ENCODE measurements at places on chromosomes 13 and 19. TPM values are rescaled to one million over a fixed set of nuclear protein-coding genes. Genes with fewer than 3 reads are reported as not detected.
A peak's percentile ranks its signal among the peaks of the same experiment; 100 is the strongest.

DNA sequence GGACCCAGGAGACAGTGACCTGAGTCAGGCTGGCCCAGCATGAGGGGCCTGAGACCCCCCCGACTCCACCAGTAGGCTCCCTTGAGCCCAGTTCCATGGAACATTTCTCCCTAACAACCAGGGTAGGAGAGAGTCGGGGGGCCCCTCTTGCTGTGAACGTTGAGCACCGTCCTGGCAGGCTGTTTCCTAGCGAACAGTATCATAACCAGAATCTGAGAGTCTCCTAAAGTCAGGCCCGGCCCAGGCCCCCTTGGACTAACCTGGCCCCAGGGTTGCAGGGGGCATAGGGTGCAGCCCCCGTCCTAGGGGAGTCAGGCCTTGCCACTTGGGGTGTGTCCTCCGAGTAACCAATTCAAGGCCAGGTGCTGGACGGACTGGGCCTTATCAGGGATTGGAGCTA is 13.7 kb downstream of the TMEM150B start:
- peaks cover 13% of the 10 kb centered on the region for H3K36me3 ChIP-seq
- no peaks in the 10 kb centered on the region for H3K4me1 ChIP-seq
- no peaks in the 10 kb centered on the region for H3K27me3 ChIP-seq
- no peak overlapping the region for H3K4me3 ChIP-seq
- DNase-seq: no peak

DNA sequence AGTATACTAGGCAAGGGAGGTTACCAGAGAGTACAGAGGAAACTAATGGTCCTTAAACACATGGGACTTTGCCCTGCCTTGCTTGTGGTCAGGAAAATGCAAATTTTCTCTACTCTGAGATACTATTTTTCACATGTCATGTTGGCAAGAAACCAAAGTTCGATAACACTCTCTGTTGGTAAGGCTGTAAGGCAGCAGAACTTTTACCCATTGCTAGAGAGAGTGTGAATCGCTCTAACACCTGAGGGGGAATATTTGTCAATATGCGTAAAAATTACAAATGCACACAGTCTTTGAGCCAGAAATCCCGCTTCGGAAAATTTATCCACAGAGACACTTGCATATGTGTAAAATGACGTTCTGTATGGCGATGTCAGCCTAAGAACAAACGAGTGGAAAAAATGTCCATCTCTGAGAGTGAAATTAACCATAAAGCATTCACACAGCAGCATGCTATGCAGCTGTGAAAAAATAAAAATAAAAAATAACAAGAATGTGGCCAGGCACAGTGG is 9.5 kb upstream of the RFX1 start:
- H3K27me3 ChIP-seq: no peaks in the 10 kb centered on the region
- no peaks in the 10 kb centered on the region for H3K4me1 ChIP-seq
- no peak for DNase-seq
- H3K36me3 ChIP-seq: no peaks in the 10 kb centered on the region

BCAM gene
- polyA plus RNA-seq: 84.3 TPM

DNA sequence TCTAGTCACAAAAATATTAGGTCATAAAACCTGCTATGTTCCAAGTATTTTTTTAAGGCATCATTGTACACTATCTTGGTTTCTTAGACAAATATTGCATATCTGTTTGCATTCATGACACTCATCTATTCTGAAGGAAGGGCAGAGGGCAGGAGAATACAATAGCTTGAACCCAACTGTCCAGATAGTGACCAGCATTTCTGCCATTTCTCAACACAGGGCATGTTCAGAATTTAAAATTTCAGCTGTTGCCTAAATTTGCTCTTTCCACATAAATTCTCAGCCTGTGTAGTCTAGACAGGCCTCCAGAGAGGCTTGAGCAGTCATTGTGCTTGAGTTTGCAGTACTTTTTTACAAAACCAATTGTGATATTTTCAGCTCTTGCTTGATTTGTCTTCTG is 119.5 kb downstream of the ZAR1L start:
- H3K4me3 ChIP-seq: no peak overlapping the region
- no peak for DNase-seq
- no peaks in the 10 kb centered on the region for H3K4me1 ChIP-seq
- H3K27ac ChIP-seq: no peak overlapping the region

OR1I1 gene
- not detected for polyA plus RNA-seq

- no peak for DNase-seq
- no peak overlapping the region for H3K4me3 ChIP-seq
- H3K4me1 ChIP-seq: peaks cover 13% of the 10 kb centered on the region
- H3K27ac ChIP-seq: no peak overlapping the region
Measured at GRCh38 chr13:98543378-98544103, 33.4 kb downstream of the STK24 start.

GRCh38 chr19:49188626-49189200 is 31.1 kb downstream of the TRPM4 start:
- no peak overlapping the region for H3K27ac ChIP-seq
- H3K4me3 ChIP-seq: no peak overlapping the region
- H3K4me1 ChIP-seq: no peaks in the 10 kb centered on the region
- peak; percentile 62 for DNase-seq

DNA sequence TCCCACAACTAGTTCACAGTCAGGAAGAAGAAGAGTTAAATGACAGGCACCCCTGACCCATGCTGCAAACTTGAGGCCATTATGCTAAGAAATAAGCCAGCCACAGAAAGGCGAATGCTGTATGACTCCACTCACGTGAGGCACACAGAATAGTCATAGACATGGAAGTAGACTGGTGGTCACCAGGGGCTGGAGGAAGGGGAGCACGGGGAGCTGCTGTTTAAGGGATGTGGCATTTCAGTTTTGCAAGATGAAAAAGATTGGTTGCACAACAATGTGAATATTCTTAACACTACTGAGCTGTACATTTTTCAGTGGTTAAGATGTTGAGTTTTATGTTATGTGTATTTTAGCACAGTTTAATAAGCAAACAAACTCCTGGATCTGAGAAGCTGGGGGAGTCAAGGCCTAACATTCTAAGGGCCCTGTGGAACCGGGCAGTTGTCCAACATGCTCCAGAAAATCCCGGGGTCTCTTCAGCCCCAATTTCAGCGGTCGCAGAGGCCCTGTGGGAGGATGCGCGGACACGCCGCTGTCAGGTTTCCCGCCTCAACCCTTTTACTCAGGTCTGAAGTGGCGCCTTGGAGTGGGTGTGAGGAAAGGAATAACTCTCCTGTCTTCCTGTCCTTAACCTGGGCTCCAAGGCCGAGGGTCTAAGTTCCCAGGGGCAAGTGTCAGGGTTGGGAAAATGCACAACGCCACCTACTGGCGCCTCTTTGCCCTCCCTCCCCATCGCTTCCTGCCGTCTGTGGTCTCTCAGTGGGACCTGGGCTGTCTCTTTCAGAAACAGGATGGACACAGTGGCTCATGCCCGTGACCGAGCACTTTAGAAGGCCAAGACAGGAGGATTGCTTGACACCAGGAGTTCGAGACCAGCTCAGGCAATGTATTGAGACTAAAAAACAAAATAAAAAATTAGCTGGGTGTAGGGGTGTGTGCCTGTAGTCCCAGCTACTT is 4.4 kb upstream of the TMEM272 start:
- 0 out of 2 replicates have a peak, but pooled peaks cover 2% of the 10 kb centered on the region for H3K4me1 ChIP-seq
- H3K36me3 ChIP-seq: no peaks in the 10 kb centered on the region
- peak; percentile 67 for DNase-seq
- H3K27ac ChIP-seq: no peak overlapping the region

ATP7B gene
- polyA plus RNA-seq: 4.1 TPM

Measured in H1 (cell line).